ENCODE measurements at places on chromosomes 5 and 9.

- DNase-seq, result no peak
- no peak overlapping the region for H3K4me3 ChIP-seq
- no peak overlapping the region for H3K27ac ChIP-seq
Measured at GRCh38 chr5:159345861-159346260, 15.6 kb upstream of the IL12B start.

DNA sequence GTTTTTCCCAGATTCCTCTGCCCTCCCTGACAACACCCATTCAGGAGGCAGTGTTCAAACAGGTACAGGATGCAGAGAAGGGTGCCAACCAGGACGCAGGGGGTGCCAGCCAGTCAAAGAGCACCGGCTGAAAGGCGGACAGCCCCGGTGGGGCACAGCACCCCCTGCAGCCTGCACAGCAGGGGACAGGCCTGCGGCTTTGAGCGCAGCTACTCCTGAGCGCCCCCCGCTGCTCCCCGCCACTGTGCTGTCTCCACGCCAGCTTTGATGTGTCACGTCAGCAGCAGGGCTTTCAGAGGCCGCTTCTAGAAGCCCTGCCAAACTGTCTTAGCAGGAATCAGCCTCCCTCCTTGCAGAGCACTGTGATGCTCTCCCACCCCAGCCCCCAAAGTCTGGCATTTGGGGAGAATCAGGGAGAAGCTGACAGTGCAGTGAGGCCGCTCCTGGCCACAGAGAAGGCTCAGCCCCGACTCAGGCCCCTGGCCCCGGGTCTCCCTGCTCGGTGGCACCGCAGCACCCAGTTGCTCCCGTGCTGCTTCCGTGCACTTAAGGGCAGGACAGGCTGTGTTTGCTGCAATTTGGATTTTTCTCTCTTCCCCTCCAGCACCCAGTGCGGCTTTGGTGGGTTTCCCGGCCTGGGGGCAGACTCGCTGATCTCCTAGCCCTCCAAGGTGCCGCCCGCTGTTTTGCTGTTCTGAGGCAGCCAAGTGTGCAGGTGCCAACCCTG, 20.3 kb downstream of the AK8 start:
- H3K4me3 ChIP-seq, result no peak overlapping the region
- peaks cover 11% of the 10 kb centered on the region for H3K4me1 ChIP-seq
- DNase-seq, result no peak
- H3K27me3 ChIP-seq, result no peaks in the 10 kb centered on the region
- no peaks in the 10 kb centered on the region for H3K36me3 ChIP-seq

GRCh38 chr5:30347858-30348257, 845.6 kb upstream of the CDH6 start:
- no peaks in the 10 kb centered on the region for H3K36me3 ChIP-seq
- no peaks in the 10 kb centered on the region for H3K4me1 ChIP-seq
- no peak overlapping the region for H3K27ac ChIP-seq

GRCh38 chr5:141637767-141638419, 1.1 kb downstream of the RELL2 start:
- H3K4me1 ChIP-seq, result peaks cover 2% of the 10 kb centered on the region
- peaks cover 17% of the 10 kb centered on the region for H3K36me3 ChIP-seq
- peak; percentile 87 for DNase-seq
- H3K4me3 ChIP-seq, result peak overlapping the region; percentile 84

- no peak overlapping the region for H3K4me3 ChIP-seq
- H3K27ac ChIP-seq, result no peak overlapping the region
- H3K27me3 ChIP-seq, result 0 out of 2 replicates have a peak, but pooled peaks cover 3% of the 10 kb centered on the region
- H3K4me1 ChIP-seq, result no peaks in the 10 kb centered on the region
- no peak for DNase-seq
Measured at GRCh38 chr9:126793686-126794417, 11.0 kb upstream of the ZBTB43 start.

- H3K4me1 ChIP-seq, result no peaks in the 10 kb centered on the region
- H3K36me3 ChIP-seq, result peaks cover 21% of the 10 kb centered on the region
- H3K27ac ChIP-seq, result peak overlapping the region; percentile 71
- no peaks in the 10 kb centered on the region for H3K27me3 ChIP-seq
- peak; percentile 60 for DNase-seq
- H3K4me3 ChIP-seq, result peak overlapping the region; percentile 93
Measured at GRCh38 chr9:136409557-136410455, 608 bp downstream of the ENTR1 start.

GRCh38 chr5:15752663-15753285, 252.8 kb downstream of the FBXL7 start:
- no peak overlapping the region for H3K27ac ChIP-seq
- H3K4me1 ChIP-seq, result no peaks in the 10 kb centered on the region
- no peak overlapping the region for H3K4me3 ChIP-seq
- H3K27me3 ChIP-seq, result no peaks in the 10 kb centered on the region

DNA sequence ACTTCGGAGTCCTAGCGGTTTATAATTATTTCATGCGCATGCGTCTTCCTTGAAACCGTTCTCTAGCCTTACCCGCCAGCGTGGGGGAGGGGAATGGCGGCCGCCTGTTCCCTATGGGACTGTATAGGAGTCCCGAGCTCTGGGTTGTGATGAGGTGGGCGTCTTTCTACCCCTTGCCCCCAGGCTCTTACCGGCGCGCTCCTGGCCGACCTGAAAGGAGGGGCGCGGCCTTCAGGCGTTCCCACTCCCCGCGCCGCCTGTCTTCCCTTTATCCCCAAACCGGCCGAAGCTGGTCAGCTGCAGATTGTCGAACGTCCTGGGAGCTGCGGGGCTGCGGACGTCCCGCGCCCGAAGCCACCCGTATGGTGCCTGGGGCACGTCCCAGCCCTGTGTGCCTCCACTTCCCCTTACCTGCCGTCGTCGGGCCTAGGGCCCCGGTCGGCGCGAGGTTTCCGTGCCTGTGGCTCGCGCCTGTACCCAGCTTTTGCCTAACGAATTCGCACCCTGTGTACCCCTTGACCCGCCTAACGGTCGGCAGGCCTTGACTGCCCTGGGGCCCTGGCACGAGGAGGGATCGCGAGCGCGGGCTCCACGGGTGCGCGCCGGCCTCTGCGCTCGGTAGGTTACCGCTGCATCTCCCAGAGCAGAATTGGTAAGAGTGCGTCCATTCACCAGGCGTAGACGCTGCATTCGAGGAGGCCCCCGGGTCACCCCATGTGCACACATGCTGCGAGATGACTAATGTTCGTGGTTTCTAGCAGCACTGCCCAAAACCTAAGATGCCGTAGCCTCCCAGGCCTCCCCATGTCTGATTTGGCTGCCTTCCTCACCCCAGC, 653 bp upstream of the HNRNPH1 start:
- peak overlapping the region; percentile 99 for H3K27ac ChIP-seq
- H3K36me3 ChIP-seq, result peaks cover 5% of the 10 kb centered on the region
- peaks cover 24% of the 10 kb centered on the region for H3K4me1 ChIP-seq
- no peaks in the 10 kb centered on the region for H3K27me3 ChIP-seq

DNA sequence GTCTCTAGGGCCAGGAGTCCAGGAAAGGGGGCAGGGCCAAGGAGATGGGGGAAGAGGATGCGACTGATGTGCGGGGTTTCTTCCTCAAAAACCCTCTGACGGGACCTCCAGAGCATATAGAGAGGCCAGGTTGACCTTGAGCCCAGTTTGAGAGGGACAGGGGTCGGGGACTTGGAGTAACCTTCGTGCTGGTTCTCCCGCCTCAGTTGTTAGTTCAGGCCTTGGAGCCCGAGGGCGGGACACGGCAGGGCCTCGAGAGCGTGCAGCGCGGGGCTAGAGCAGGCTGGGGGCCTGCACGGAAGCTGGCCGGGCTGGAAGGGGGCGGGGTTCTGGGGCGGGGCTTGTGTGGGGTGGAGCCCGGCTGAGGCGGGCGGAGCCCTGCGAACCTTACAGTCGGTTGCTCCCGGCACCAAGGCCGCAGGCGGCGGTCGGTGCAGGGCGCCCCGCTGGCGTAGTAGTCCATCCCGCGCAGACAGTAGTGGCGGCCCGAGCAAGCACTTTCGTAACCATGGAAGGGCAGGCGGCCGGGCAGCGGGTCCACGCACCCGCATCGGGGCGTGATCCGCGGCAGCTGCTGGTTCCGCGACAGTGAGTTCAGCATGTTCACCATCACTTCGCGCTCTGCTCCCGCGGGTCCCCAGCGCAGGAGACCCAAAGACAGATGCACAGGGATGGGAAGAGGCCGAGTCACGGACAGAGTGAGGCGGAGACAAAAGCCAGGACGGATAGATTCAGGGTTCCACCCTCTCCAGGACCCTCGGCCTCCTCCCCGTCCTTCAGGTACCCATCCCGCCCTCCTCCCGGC, 4.0 kb upstream of the MYORG start:
- peak; percentile 88 for DNase-seq
- H3K27ac ChIP-seq, result no peak overlapping the region
- H3K36me3 ChIP-seq, result no peaks in the 10 kb centered on the region

DNA sequence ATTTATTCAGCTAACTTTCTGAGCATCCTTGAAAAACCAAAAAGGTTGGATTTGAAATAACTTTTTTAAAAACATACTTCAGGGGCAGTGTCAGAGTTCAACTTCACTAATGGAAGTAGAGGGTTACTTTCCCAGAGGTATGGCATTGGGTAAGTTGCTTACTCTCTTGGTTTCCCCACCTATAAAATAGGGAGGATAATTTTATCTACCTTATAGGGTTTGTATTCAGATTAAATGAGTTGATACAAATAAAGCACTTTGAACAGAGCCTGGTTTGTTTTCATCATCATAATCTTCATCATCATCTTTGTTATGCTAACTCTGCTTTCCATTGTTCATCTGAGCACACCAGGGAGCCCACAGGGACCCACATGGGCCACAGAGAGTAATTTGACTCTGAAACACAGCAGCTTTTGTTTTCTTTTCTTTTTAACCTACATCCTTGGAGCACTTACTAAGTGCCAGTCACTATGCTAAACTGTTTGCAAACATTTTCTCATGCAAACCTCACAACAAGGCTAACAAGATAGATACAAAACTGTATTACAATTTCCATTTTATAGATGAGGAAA, 179.1 kb upstream of the SLC24A2 start:
- DNase-seq, result no peak
- H3K27ac ChIP-seq, result no peak overlapping the region
- H3K36me3 ChIP-seq, result no peaks in the 10 kb centered on the region
- no peak overlapping the region for H3K4me3 ChIP-seq
- no peaks in the 10 kb centered on the region for H3K27me3 ChIP-seq

DNA sequence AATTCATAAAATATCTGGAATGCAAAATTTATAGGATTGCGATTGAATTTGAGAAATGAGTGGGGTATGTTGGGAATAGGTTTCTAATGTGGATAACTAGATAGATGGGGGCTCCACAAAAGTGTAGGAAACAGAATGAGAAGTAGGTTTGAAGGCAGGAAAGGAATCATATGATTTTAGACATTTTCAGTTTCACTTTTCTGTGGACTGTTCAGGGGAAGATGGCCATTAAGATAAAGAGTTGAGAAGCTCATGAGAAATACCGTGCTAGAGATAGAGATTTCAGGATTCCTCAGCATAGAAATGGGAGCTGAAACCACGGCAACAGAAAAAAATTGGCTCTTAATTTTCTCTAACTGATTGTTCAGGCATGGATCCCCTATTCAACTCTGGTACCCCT, 163.4 kb upstream of the CD180 start:
- no peak for DNase-seq
- no peaks in the 10 kb centered on the region for H3K4me1 ChIP-seq

GRCh38 chr9:126665644-126666035, 51.9 kb downstream of the LMX1B start:
- H3K27ac ChIP-seq, result peak overlapping the region; percentile 17
- no peaks in the 10 kb centered on the region for H3K27me3 ChIP-seq
- no peaks in the 10 kb centered on the region for H3K36me3 ChIP-seq
- H3K4me3 ChIP-seq, result peak overlapping the region; percentile 57
- H3K4me1 ChIP-seq, result peaks cover 30% of the 10 kb centered on the region
- DNase-seq, result no peak

- H3K4me1 ChIP-seq, result no peaks in the 10 kb centered on the region
- no peak overlapping the region for H3K27ac ChIP-seq
- no peak overlapping the region for H3K4me3 ChIP-seq
- no peaks in the 10 kb centered on the region for H3K27me3 ChIP-seq
Measured at GRCh38 chr5:5483880-5484598, 61.6 kb downstream of the ICE1 start.

- no peak overlapping the region for H3K4me3 ChIP-seq
- no peaks in the 10 kb centered on the region for H3K27me3 ChIP-seq
- H3K27ac ChIP-seq, result no peak overlapping the region
- H3K36me3 ChIP-seq, result no peaks in the 10 kb centered on the region
- H3K4me1 ChIP-seq, result no peaks in the 10 kb centered on the region
- no peak for DNase-seq
Measured at GRCh38 chr9:89756891-89757537, 152.2 kb downstream of the GADD45G start.

GRCh38 chr5:102921341-102922044, 166.4 kb downstream of the PAM start:
- no peak overlapping the region for H3K27ac ChIP-seq
- DNase-seq, result no peak
- H3K4me1 ChIP-seq, result no peaks in the 10 kb centered on the region
- no peaks in the 10 kb centered on the region for H3K27me3 ChIP-seq

- H3K27me3 ChIP-seq, result no peaks in the 10 kb centered on the region
- DNase-seq, result no peak
- H3K27ac ChIP-seq, result no peak overlapping the region
- no peaks in the 10 kb centered on the region for H3K36me3 ChIP-seq
- H3K4me1 ChIP-seq, result no peaks in the 10 kb centered on the region
- no peak overlapping the region for H3K4me3 ChIP-seq
Measured at GRCh38 chr5:54994628-54995027, 9.2 kb upstream of the ESM1 start.

DNA sequence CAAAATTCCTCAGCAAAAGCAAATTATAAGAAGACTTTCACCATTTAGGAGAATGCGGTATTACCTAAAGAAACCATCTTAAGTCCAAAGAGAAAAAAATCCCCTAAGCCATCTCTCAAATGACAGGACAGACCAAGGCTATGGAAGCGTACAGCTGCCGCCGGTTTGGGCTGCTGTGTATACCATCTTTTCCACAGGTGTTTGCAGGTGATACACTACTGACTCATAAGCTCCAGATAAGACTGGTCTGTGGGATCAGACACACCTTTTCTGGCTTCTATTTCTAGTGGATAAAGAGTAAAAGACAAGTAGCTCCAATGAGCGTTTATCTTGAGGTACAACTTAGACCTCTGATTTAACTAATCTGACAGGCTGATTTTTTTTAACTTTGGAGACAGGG, 7.7 kb downstream of the CDKN2AIPNL start:
- no peak overlapping the region for H3K27ac ChIP-seq
- H3K36me3 ChIP-seq, result peaks cover 10% of the 10 kb centered on the region
- H3K4me1 ChIP-seq, result no peaks in the 10 kb centered on the region
- H3K27me3 ChIP-seq, result no peaks in the 10 kb centered on the region

- no peaks in the 10 kb centered on the region for H3K4me1 ChIP-seq
- DNase-seq, result no peak
Measured at GRCh38 chr9:36499174-36499890, 73.4 kb upstream of the MELK start.

GRCh38 chr9:122091682-122092592, 1.2 kb downstream of the TTLL11 start:
- no peaks in the 10 kb centered on the region for H3K27me3 ChIP-seq
- peak overlapping the region; percentile 69 for H3K4me3 ChIP-seq
- no peak overlapping the region for H3K27ac ChIP-seq
- peaks cover 6% of the 10 kb centered on the region for H3K4me1 ChIP-seq
- no peak for DNase-seq

- H3K36me3 ChIP-seq, result no peaks in the 10 kb centered on the region
- no peak for DNase-seq
- H3K27ac ChIP-seq, result no peak overlapping the region
- peaks cover 1% of the 10 kb centered on the region for H3K4me1 ChIP-seq
- H3K4me3 ChIP-seq, result no peak overlapping the region
Measured at GRCh38 chr5:16992006-16992405, 55.9 kb upstream of the MYO10 start.

GRCh38 chr5:115194676-115195075, 25.0 kb upstream of the TRIM36 start:
- no peaks in the 10 kb centered on the region for H3K36me3 ChIP-seq
- no peak for DNase-seq
- H3K27ac ChIP-seq, result no peak overlapping the region
- no peak overlapping the region for H3K4me3 ChIP-seq
